ENCODE measurements at places on chromosomes 4 and X. TPM values are rescaled to one million over a fixed set of nuclear protein-coding genes. Genes with fewer than 3 reads are reported as not detected.

DNA sequence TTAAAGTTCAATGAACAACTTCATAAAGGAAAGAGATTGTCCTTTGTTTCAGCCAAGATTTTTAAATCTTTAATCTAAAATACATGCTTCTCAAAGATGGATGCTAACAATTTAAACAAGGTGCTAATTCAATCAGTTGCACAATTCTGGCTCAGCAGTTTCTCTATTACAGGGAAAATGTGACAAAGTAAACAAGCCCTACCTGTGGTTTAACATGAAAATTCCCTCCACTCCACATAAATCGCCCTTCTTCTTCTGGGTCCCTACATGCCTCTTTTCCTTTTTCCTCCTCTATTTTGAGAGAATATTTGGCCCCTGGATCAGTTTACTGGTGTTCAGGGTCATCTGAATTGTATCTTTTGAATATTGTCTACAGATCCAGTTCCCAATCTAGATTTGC is 80.6 kb downstream of the FRYL start:
- DNase-seq = no peak

- DNase-seq = no peak
These were observed 12.6 kb downstream of the RHOH start for GRCh38 chr4:40209401-40209800.

DNA sequence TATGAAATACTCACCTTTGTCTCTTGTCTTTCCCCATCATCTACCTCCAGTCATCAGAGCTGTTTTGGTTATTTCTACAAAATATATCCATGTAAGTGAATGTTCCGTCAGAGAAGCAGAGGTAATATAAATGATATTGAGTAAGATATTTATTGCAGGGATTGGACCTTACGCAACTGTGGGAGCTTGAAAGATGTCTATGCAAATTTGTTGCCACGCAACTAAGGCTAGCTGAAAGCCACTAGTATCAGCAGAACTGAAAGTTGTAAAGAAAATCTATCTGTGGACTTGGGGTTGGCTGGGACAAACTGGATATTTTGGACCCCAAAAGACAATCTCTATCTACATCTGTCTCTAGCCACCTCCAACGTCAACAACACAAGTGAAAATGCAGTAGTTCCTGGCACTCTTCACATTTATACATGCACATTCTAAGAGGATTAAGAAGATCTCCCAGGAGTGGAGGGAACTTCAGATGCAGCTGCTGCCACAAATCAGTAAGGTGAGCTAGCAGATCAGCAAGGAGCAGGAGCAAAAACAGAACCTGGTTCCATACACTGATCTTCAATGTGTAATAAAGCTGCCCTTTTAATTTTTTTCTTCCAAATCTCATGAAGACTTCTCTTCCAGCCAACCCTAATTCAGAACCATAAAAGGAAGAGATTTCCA is 8.5 kb upstream of the CCSER1 start:
- DNase-seq = no peak

DNA sequence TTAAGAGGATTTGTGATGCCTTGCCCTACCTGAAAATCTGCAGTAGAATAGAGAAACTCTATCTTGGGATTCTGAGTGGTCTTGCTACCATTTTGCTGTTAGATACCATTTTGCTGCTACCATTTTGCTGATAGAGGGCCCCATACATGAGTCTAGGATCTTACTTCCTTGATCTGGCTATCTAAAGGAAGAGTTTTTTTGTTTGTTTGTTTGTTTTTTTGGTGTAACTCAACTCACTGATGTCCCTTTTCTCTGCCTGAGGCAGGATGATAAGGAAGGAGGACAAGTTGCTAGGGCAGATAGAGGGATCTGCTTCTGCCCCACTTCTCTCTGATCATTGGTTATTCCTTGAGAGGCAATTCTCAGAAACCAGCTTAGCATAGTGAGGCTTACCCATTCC is 31.0 kb downstream of the XK start:
- DNase-seq = no peak

- DNase-seq = no peak
These were observed 311.8 kb downstream of the ADGRL3 start for GRCh38 chr4:61511716-61512488.

GRCh38 chr4:176622251-176622948 is 170.3 kb downstream of the VEGFC start:
- DNase-seq = no peak

- DNase-seq = no peak
These were observed 145.5 kb downstream of the PCDH7 start for GRCh38 chr4:30865691-30866090.

- no peak for DNase-seq
These were observed 31.9 kb upstream of the FGFR3 start for GRCh38 chr4:1761130-1761689.

GRCh38 chr4:2068566-2068965 is 9.4 kb downstream of the NAT8L start:
- no peak for DNase-seq

DNA sequence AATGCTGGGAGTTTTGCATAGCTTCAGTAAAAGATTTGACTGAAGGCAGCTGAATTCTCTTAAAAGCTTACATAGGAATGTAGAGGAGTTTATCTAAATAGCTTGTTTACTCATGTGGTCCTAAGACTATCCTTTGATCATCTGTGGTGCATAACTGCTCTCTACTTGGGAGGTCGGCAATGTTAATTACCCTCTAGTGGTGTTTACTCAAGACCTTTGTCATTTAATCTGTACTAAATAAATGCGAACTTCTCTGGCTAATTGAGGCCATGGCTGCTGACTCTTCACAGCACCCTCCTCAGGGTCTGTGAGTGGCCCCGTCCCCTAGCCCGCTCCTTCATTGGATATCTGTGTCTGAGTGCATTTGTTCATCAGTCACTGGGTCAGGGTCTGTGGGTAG is 13.8 kb upstream of the TMEM33 start:
- DNase-seq = no peak

- DNase-seq = no peak
These were observed 73.6 kb downstream of the ZNF330 start for GRCh38 chr4:141294306-141294705.

DNA sequence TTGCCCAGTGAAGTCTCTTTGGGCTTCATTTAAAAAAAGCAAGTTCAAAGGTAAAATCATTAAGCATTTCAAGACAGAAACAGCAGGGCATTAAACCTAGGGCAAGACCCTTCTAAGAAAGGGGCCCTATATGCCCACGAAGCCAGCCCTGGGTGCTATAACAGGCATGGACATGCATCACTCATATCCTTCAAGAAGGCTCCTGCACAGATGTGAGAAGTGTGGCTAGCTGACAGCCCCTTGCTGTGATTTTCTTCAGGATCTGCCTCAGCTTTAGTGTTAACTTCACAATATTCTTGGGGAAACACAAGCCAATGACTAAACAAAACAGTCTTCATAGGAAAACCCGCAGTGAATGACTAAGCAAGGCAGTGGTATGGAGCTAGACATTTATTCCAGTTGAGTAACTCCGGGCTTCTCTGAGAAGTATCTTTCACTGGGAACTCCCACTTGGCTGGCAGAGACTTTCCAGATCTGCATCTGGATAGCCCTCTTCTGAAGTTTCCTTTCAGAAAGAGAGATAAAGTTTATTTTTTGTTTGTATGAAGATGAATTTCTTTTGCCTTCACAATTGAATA is 11.9 kb upstream of the MAOA start:
- peak; percentile 13 for DNase-seq

- DNase-seq = no peak
These were observed 70.7 kb upstream of the RPS6KA6 start for GRCh38 chrX:84258708-84259107.

DNA sequence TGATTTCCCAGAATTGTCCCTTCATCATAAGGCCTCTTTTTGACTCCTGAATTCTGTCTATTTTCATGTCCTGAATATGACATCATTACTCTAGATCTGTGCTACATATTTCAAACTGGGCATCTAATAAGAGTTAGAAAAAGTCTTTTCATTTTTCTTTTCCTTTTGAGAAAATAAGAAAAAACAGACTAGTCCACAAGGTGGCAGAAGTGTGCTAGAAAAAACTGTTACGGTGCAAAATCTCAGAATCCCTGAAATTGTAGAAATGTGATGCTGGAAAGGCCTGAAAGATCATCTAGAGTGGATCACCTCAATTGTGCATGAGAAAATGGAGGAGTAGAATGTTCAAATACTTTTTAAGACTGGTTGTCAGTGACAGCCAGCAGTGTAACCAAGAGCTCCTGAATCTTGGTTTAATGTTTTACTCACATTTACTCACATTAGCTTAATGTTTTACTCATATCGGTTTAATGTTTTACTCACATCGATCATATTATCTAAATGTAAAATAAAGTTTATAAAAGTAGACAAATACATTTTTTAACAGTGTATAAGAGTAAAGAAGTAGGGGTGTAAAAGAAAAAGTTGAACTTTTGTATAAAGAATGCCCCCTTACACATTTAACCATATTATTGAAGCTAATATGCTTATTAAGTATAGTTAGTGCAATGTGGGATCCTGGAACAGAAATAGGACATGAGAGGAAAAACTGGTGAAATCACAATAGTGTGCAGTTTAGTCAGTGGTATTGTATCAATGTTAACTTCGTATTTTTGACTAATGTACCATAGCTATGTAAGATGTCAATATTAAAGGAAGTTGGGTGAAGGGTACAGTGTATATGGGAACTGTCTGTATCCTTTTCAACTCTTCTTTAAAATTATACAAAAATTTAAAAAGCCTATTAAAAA is 15.2 kb downstream of the ASB11 start:
- DNase-seq = no peak

DNA sequence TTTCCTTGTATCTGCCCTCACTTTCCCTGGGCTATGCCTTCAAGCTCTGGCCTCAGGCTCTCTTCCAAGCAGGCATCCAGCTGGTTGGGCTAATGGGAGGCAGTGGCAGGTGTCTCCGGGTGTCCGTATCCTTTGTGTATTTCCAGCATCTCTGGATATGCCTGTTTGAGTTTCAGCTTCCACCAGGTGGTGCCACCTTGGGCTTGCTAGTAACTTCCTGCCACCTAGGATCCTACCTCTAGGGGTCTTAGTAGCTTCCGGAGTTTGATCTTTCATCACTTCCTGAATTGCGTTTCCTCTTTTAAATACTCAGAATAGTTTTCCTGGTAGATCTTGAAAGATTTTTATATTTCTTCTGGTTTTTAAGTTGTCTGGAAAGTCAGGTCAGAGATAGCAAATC is 23.2 kb upstream of the ANOS1 start:
- no peak for DNase-seq

GRCh38 chr4:145480257-145480656 is 1.4 kb upstream of the SMAD1 start:
- DNase-seq = no peak

DNA sequence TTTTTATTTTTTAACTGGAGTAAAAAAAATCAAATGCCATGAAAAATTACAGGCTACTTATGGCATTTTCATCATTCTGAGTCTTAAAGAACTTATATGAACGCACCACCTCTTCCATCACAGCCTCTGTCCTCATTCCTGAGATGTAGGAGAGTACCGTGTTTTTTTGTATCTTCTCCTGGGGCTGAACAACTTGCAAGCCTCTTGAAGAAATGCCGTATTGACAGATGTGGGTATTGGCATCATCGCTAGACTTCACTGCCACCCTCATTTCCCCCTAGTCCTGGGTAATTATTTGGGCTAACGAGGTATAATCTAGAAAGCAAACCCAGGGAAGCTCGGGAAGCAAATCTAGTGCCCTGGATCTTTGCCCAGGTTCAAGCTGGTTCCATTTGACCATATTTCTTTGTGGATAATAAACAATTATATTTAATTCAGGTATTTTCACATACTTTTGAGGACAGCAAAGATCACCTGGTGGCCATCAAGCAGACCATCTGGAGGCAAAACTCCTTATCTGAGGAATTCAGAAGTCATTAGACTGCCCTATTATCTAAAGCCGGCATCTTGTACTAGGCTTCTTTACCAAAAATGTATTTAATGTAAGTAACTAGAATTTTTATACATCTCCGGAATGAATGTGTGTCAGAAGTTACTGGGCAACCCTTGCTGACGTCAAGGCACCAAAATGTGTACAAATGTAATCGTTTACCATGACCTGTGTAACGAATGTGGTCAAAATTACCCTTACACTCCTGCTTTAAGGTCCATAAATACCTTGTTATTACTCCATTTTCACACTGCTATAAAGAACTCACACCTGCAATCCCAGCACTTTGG is 55.9 kb upstream of the WDR19 start:
- no peak for DNase-seq

- no peak for DNase-seq
These were observed 157.1 kb upstream of the LNX1 start for GRCh38 chr4:53748328-53748772.

DNA sequence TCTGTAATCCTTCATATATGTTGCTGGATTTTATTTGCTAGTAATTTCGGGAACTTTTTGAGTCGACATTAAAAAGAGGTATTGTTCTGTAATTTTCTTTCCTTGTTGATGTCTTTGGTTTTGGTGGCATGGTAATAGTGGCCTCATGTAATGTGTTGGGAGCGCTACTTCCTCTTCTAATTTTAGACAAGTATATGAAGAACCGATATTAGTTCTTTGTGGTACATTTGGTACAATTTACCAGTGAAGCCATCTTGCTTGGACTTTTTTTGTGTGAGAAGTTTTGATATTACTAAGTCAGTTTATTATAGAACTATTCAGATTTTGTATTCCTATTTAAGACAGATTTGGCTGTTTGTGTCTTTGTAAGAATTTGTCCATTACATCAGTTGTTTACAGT is 669.2 kb upstream of the AADAT start:
- no peak for DNase-seq

- no peak for DNase-seq
These were observed 15.3 kb downstream of the ATP7A start for GRCh38 chrX:77925764-77926163.

DNA sequence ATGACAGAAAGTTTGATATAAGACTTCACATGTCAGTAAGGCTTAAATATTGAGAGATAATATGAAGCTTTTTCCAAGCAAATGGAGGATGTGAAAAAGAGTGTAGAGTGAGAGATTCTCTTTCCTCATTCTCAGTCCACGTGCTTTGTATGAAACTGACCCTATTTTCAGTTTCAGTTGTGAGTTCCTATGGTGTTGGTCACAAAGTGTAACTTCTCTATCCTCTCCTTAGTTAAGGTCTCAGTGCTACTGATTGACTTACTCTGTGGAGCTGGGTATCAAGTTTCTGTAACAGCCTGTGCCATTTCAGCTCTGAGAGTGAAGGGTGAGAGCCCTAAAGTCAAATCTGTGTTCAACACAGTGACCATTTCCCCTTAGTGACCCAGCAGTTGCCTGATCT is 277.2 kb downstream of the EPHA5 start:
- DNase-seq = no peak

ART3 gene
- not detected for total RNA-seq

DNAJB14 gene
- total RNA-seq = 40.4 TPM

TMSB15A gene
- total RNA-seq = 0.70 TPM

SLC4A4 gene
- total RNA-seq = 0.43 TPM

FAM50A gene
- total RNA-seq = 61.9 TPM

MAGEA11 gene
- not detected for total RNA-seq

GJB1 gene
- not detected for total RNA-seq

S100G gene
- total RNA-seq = not detected
